ENCODE measurements at places on chromosomes 3 and 15.

GRCh38 chr3:149366941-149367840, 10.3 kb downstream of the TM4SF1 start:
- no peak for DNase-seq

GRCh38 chr3:4091786-4092185, 211.4 kb upstream of the SETMAR start:
- DNase-seq: no peak

- no peak for DNase-seq
Observed at GRCh38 chr15:52344592-52344991, 49.0 kb upstream of the MYO5C start.

DNA sequence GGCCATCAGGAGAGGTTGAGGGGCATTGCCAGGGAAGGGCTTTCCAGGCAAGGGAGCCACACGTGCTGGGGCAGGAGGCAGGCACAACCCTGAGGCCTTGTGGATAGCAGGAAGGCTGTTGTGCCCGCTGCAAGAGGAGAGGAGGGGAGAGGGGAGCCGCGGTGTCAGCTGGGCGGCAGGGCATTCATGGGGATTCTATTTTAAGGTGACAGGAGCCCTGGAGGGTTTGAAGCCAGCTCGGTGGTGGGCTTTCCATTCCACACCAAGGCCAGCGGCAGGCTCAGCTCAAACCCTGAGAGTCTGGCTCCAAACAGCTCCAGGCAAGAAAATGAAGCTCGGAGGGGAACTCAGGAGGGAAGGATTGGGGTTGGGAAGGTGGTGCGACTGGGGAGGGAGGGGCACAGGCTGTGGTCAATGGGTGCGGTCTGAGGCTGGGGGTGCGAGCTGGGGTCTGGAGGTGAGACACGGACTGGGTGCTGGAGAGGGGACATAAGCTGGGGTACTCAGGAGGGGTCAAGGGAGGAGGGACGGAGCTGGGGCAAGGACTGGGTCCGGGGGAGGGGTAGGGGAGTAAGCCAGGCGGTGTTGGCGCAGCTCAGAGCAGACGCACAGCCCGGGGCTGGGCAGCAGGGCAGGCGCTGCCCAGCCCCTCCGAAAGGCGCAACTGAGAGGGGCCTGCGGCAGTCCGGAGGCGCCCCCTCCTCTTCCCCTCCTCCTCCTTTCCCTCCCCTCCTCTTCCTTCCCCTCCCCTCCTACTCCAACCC, 43.4 kb downstream of the TPRA1 start:
- DNase-seq: no peak

DNA sequence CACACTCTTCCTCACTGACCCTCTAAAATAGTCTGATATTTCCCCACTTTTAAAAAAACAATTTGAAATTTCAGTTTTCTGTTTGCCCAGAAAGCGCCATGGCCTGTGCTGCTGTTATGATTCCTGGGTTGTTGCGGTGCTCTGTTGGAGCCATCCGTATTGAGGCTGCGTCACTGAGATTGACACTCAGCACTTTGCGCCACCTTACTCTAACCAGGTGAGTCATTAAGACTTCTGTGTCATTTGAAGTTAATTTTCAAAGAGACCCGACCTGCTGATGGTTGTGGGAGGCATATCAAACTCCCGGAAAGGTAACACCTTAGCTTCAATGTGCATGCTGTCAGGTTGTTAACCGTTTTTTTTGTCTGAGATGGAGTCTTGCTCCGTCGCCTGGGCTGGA, 5.8 kb downstream of the OXNAD1 start:
- no peak for DNase-seq

DNA sequence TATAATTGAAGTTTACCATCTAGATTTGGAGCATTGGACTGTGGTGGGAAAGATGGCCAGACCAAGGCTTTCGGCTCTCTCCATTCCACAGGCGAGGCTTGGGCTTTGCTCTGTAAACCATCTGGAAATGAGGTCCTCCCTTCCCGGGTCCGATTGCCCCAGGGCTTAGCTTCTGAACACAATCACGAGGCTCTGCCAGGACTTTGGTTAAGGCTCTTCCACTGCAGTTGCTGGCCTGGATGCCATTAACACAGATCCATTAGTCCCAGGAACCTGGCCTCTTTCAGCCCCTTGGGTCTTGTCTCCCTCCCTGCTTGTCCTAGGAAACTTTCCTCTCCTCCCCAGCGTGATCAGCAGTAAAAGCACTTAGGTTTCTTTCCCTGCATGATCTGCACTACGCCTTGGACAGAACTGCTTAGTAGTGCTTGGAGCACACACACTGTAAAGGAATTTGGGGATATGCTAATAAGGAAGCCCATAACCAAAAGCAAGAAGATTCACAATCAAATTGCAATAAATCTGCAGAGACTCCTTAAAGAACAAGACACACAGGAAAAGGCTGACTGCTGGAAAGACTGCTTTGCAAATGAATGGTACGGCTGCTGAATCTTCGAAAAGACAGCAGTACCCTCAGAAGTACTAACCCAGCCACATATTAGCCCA, 154.3 kb downstream of the ECT2 start:
- DNase-seq: no peak

DNA sequence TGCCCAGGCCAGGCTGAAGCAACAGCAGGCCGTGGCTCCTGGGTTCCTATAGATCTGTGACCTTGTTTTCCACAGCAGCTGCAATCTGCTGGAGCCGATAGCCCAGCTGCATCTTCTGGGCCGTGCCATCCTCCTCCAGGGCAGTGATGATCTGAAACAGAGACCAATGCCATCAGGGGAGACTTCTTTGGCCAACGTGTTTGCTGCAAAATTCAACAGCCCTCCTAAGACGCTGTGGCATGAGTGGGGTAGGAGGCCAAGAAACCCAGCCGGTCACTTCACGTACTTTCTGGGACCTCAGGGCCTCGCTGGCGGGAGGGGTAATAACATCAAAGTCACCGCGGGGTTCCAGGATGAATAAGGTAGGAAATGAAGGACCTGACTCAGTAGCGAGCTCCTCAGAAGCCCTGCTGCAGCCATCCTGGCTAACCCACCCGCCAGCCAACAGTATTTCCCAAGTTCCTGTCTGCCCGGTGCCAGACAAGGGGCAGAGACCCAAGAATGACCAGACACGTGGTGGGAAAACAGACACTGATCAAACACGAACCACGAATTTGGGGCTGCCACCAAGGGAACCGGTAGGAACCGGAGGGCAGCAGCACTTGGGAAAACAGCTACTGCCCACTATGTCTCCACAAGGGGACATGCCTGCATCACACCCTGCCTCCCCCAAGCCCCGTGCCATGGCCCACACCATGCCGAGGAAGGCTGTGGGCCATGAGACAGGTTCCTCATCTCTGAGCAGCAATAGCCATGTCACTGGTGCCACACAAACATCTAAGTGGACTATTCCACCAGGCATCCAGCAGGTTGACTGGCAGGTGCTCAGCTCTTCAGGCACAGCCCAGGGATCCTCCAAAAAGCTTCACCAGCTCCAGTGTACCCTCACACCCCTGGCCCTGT, 25.2 kb downstream of the PLXNB1 start:
- no peak for DNase-seq

GRCh38 chr3:39108200-39108710, 775 bp downstream of the TTC21A start:
- no peak for DNase-seq

GRCh38 chr3:179732661-179733348, 80.0 kb downstream of the USP13 start:
- no peak for DNase-seq

DNA sequence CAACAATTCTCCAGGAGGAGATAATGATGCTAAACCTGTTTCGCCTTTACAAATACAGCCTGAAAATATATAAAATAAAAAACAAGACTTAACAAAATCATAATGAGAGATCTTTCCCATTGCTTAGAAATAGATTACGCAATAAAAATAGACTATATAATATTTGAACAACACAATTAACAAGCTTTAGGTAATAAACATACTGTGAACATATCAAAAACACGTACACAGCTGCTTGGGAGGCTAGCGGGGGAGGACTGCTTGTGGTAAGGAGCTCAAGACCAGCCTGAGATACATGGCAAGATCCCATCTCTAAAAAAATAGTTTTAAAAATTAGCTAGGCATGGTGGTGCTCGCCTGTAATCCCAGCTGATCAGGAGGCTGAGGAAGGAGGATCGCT, 8.7 kb downstream of the NSMCE3 start:
- DNase-seq: no peak

- no peak for DNase-seq
Observed at GRCh38 chr3:126571078-126571477, 12.3 kb upstream of the C3orf22 start.

DNA sequence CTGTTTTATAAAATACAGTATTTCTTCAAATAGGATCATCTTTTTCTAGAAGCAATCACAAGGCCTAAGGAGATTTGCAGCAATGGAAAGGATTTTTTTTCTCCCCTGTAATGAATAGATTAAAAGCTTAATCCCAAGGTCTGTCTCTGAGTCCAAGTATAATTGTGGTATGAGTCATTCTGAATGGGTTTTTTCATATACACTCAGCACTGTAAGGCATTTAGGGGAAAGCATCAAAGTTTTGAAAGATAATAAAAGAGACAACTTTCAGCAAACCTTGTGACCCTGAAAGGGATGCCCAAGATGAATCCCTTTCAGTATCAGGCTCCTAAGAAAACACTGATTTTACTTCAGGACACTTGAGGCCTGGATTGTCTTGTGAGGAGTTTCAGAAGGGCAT, 23.3 kb upstream of the LARS2 start:
- no peak for DNase-seq

DNA sequence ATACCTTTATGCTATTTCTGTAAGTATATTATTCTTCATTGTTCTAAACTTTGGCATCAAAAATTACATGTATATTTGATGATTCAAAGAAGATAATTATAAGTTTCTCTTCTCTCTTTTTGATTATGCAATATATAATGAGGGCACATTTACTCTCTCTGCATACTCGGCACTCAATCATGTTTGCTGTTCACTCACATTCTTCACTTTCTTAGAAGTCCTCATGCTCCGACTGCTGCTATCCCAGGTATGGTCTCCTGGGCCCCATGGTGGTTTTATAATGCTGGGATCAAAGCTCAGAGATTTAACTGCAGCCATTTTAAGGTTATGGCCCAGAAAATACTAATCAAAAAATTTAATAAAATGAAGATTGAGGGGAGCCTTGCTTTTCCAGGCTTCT, 529.7 kb upstream of the IL12A start:
- no peak for DNase-seq

DNA sequence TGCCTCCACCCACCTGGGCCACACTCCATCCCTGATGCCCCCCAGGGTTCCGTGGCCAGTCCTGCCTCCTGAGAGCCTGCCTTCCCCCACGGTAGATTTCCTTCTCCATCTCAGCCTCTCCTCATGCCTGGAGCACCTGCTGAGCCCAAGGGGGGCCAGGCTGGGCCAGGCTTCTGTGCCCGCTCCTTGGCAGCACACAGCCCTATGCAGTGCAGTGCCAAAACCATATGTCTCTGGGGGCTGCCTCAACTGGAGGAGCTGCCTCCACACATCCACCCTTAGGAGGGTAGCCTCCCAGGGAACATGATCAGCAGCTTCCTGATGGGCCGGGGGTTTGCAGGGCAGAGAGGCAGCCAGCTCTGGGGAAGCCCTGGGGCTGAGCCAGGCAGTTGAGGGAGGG, 24.6 kb upstream of the GATA2 start:
- DNase-seq: no peak

DNA sequence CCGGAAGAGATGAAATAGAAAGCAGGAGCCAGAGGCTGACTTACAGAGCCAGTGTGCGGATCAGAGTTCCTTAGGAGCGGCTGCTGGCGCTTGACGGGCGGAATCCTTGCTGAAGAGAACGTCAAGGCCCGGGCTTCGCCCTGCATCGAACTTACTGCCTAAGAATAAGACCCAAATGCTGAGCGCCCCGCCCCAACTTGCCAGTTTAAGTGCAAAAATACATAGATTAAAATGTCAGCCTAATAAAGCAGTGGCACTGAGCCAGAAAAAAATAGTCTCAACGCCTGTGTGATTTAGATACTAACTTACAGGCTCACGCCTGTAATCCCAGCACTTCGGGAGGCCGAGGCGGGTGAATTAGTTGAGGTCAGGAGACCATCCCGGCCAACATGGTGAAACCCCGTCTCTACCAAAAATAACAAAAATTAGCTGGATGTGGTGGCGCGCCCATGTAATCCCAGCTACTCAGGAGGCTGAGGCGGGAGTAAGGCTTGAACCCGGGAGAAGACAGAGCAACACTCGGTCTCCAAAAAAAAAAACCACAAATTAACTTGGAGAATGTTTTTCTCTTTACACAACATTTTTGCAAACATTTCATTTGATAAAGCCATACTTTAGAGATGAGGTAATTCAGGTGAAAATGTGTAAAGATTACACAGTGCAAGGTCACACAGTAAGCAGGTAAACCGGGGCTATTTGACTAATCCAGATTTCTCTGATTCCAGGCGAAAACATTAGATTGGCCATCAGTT, 1.2 kb upstream of the UBP1 start:
- DNase-seq: no peak

GRCh38 chr3:194276768-194277103, 74.4 kb downstream of the CPN2 start:
- DNase-seq: peak; percentile 49

DNA sequence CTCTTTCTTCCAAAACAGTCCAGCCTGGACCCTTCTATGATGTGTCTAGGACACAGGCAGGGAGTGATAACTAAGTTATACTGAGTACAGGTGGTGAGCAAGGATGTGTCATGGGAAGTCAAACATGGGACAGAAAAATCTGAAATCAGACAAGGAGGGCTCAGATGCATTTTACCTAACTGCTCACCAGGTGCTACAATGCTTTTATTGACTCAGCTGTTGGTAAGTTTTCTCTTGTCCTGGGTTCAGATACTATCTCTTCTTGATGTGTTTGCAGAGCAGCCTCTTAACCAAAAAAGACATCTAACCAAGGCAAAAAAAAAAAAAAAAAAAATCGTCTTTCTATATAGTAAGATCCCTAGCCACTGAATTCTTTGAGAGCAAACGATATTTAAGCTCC, 378.6 kb downstream of the VPS13C start:
- DNase-seq: no peak

DNA sequence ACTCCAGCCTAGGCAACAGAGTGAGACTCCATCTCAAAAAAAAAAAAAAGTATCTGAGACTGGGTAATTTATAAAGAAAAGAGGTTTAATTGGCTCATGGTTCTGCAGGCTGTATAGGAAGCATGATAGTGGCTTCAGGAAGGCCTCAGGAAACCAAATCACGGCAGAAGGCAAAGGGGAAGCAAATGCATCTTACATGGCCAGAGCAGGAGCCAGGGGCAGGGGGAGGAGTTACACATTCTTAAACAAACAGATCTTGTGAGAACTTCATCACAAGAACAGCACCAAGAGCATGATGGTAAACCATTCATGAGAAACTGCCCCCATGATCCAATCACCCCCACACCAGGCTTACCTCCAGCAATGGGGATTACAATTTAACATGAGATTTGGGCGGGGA, 37.2 kb downstream of the ACAP2 start:
- DNase-seq: no peak

DNA sequence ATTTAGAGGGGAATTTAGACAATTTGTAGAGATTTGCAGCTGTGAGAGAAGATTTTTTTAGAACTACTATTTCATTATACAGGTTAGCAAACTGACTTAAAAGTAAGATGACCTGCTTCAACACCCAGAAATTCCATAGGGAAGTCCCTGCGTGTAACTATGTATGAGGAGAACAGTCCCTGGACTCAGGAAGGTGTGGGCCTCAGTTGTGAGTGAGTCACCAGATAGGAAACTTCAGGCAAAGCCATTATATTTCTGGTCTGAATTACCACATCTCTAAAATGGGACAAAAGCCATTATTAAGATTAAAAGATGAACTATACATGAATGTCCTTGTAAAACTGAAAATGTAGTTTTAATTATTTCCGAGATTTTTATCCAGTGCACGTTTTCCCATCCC, 488.3 kb upstream of the GOLIM4 start:
- DNase-seq: no peak
